ENCODE measurements at places on chromosomes 1 and 21.

DNA sequence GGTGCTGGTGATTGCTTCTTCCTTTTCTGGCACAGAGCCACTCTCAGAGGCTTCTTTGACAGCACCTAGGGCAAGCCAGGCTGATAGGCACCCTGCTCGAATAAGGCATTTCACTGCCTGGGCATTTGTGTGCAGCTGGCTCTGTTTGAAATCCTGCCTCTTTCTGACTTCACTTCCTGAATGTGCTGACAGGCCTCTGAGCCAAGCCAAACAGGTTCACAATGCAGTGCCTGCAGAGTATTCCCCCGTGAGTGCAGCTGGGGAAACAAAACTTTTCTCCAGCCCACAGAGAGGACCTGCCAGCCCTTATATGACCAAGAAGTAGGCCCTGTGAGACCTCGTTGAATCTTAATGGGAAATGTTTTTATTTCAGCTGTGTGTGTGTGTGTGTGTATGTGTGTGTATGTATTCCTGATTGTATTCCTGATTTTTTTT, 10.4 kb downstream of the JUN start:
- no peak for DNase-seq

- no peak for DNase-seq
Measured at GRCh38 chr1:117605164-117605773, 579 bp upstream of the TENT5C start.

GRCh38 chr21:33317145-33317544, 7.6 kb upstream of the IFNAR1 start:
- DNase-seq, result no peak

GRCh38 chr1:65147424-65148177, 402 bp upstream of the AK4 start:
- no peak for DNase-seq

DNA sequence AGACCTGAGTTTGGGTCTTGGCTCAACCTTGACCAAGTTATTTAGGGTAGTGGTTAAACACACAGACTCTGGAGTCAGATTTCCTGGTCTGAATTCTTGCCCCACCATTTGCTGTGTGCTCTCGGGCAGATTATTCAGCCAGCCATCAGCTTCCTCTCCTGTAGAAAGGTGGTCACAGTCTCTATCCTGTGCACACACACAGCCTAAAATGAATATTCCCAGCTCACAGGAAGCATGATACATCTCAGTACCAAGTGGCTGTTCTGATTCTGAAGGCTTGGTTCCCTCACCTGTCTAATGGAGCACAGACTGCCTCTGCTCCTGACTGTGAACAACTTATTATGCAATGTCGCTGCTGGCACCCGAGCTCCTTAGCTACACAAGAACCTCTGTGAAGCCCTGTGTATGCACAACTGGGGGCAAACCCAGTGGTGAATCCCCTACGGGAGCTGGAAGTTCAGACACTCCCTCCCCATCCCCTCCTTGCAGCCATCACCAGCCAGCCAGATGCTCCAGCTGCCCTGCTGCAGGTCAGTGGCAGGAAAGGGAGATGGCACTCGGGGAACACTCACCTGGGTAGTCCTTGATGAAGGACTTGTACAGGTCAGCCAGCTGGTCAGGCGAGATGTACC, 13.7 kb downstream of the ENO1 start:
- no peak for DNase-seq
